Sigmoid colon (tissue), 7 donors: ENCODE measurements at places on chromosomes 5 and 9. TPM values are rescaled to one million over a fixed set of nuclear protein-coding genes. Genes with fewer than 3 reads are reported as not detected.

GRCh38 chr9:7936163-7936562 lies 136.6 kb upstream of the DMAC1 start:
- H3K4me3 ChIP-seq, result no peak overlapping the region
- H3K4me1 ChIP-seq, result no peaks in the 10 kb centered on the region

DNA sequence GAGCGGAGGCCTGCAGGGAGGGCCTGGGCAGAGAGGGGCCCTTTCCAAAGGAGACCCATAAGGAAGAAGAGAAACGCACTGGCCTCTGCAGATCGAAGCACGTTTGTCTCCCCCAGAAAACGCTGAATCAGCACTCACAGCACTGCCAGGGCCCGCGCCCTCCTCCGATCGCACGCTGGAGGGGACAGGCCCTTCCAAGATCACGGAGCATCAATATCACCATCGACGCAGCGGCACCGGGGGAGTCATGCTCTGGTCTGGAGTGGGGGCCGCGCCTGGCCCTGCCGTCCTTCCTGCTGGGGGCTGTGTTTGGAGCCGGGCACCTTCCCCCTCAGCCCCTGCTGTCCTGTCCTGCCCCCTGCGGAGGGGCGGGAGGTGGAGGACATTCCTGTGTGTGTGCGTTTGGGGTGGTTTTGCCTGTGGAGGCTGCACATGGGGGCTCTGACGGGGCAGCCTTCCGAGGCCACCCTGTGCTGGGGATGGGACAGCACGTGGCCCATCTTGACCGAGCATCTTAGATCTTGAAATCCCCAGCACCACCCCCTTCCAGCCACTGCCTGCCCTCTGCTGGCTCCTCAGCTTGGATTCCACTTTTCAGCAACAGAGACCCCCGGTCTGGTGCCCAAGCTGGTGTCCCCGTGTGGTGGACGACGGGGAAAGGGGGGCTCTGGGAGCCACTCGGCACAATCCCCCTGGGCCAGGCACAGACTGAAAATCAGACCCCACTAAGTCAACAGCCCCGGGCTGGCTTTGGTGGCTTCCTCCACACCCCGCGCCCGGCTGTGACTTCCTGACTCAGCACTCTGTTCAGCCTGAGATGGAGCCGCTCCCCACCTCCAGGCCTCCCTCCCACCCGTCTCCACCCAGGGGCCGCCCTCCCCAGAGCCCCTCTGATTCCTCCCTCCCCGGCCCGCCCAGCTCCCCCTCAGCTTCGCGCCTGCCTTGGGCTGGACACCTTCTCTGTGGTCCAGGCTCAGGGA lies 8.3 kb downstream of the TMEM250 start:
- peaks cover 5% of the 10 kb centered on the region for H3K36me3 ChIP-seq
- H3K4me3 ChIP-seq, result peak overlapping the region; percentile 47
- H3K27me3 ChIP-seq, result no peaks in the 10 kb centered on the region
- H3K4me1 ChIP-seq, result no peaks in the 10 kb centered on the region
- DNase-seq, result no peak

LCN1 gene
- total RNA-seq, result not detected

DNA sequence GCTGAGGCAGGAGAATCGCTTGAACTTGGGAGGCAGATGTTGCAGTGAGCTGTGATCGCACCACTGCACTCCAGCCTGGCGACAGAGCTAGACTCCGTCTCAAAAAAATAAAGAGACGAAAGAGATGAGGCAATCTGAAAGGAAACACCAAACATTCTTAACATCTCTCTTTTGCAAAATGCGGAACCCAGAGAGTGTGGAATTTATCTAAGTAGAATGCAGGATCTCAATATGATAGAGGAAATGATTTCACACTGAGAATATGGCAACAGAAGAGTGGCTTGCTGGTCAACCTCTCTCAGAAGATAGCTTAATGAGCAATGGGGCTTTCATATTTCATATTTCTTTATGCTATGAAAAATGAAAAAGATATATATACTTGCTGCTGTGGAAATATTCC lies 33.4 kb upstream of the PCA3 start:
- no peak for DNase-seq
- H3K4me3 ChIP-seq, result no peak overlapping the region
- no peak overlapping the region for H3K27ac ChIP-seq
- H3K4me1 ChIP-seq, result peaks cover 32% of the 10 kb centered on the region
- no peaks in the 10 kb centered on the region for H3K36me3 ChIP-seq
- no peaks in the 10 kb centered on the region for H3K27me3 ChIP-seq

- H3K4me1 ChIP-seq, result no peaks in the 10 kb centered on the region
- H3K36me3 ChIP-seq, result no peaks in the 10 kb centered on the region
- no peak overlapping the region for H3K27ac ChIP-seq
- no peak overlapping the region for H3K4me3 ChIP-seq
- no peak for DNase-seq
- no peaks in the 10 kb centered on the region for H3K27me3 ChIP-seq
These were observed 155.5 kb upstream of the WWC1 start for GRCh38 chr5:168135897-168136296.

DNA sequence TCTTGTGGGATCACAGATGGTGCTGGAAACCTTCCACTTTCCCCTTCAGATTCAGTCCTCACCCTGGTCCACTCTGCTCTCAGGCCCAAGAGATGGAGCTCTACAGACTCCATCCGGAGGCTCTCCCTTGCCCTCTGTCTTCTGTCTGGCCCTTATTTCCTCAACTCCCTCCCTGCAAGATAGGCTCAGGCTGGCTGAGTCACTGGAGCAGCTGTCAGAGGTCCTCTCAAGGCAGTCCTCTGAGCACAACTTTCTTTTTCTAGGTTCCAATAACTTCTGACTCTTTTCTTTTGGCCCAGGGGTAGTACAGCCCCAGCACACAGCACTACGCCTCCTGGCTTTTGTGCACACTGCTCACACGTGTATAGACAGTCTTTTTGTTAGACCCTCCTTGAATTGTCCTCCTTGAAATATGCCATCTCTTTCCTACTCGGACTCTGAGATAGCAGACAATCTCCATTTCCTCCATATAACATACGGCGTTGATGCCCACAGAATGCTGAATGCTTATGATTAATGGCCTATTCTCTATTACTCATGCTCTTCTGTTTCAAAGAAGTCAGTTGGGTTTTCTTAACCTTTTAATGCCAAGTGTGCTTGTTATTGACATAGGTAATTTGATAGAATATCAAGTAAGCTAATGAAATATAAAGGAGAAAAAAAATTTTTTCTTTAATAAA lies 193.1 kb downstream of the SLC12A2 start:
- H3K36me3 ChIP-seq, result no peaks in the 10 kb centered on the region
- no peak for DNase-seq
- H3K4me3 ChIP-seq, result no peak overlapping the region
- no peaks in the 10 kb centered on the region for H3K4me1 ChIP-seq
- no peaks in the 10 kb centered on the region for H3K27me3 ChIP-seq

DNA sequence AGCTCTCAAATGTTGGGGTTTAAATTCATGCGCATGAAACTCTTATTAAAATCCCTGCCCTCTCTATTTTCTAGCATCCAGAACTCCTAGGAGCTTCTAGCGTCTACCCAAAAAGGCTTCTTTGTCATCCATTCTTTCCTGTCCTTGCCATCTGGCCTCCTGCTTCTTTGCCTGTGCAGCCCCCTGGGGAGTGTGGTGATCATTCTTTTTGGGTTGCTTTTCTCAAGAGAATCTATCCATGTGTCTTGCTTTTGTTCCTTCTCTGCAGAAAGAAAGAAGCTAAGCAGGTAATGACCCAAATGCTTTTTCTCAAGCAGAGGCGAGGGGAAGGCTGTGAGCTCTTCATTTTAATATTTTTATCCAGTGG lies 26.6 kb downstream of the SKP2 start:
- H3K27ac ChIP-seq, result no peak overlapping the region
- no peaks in the 10 kb centered on the region for H3K27me3 ChIP-seq
- no peak for DNase-seq
- no peak overlapping the region for H3K4me3 ChIP-seq

DNA sequence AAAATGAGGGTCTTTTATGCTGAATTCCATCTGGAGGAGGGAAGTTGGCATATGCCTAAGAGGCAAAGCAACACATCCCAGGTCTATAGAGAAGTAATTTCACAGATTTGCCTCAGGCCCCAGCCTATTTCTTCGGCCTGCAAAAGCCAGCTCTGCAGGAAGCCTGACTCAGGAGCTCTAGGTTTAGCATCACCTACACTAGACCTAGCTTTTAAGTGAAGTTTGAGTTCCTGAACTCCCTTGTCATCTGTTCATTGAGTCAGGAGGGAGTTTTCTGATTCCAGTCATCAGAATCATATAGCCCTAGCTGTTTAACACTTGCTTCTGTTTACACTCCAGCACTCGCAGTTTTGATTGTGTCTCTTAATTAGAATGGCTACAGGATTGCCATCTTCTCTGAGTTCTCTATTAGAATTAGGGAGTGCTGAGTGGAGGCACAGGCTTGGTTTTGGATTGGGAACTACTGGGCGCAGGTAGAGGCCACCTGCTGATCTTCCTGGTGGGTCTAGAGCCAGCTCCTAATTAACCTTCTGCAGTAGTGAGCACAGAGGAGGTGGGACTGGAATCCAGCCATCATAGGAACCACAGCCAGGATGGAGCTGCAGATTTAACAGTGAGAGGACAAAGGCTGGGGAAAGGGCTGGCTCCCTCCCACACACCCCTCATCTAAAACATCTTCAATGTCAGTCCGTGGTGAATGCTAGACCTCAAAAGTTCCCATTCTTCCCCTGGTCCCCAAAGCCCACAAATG lies 179.5 kb downstream of the TRIO start:
- H3K4me3 ChIP-seq, result no peak overlapping the region
- H3K36me3 ChIP-seq, result peaks cover 12% of the 10 kb centered on the region
- H3K27ac ChIP-seq, result no peak overlapping the region
- no peak for DNase-seq
- no peaks in the 10 kb centered on the region for H3K27me3 ChIP-seq
